ENCODE measurements at places on chromosomes 3 and 15.

GRCh38 chr3:14336749-14337598 lies 65.4 kb upstream of the SLC6A6 start:
- DNase-seq, result no peak

DNA sequence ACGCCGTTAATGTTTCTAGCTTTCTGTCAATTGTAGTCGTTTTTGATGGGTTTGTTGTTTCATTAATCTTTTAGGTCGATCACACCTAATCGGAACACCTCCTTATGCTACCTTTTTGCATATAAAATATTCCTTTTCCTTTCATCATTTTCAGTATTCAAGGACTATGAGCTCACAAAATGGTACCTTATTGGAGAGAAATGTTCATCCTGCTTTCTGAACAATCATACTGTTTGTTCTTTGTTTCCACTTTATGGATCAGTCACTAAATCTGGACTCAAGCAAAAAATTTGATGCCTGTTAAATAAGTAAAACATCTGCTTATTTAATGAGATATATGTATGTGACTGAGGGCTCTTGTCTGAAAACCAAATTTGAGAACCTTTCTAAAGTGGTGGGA lies 1.1 kb downstream of the KIF15 start:
- no peak for DNase-seq

DNA sequence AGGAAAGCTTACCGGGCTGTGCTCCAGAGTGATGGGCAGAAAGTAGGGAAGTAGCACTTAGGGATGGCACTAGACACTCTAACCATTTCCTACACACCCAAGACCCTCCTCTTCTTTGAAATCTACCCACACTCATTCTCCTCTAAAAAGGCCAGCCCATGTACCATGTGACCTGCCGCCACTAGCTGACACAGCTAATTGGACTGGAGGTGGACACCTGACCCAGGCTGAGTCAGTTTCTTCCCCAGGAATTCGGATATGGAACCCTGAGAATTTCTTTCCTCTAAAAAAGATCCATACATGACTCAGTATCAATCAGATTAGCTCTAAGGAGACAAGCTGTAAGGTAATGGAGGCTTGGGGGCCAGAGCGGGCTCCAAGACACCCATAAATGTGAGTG lies 60.1 kb downstream of the DCLK3 start:
- no peak for DNase-seq

- no peak for DNase-seq
Observed at GRCh38 chr15:74549816-74550215, 8.8 kb downstream of the ARID3B start.

- no peak for DNase-seq
Observed at GRCh38 chr3:171796625-171797264, 13.5 kb downstream of the PLD1 start.

- DNase-seq, result no peak
Observed at GRCh38 chr3:32376115-32376514, 15.5 kb upstream of the CMTM7 start.

DNA sequence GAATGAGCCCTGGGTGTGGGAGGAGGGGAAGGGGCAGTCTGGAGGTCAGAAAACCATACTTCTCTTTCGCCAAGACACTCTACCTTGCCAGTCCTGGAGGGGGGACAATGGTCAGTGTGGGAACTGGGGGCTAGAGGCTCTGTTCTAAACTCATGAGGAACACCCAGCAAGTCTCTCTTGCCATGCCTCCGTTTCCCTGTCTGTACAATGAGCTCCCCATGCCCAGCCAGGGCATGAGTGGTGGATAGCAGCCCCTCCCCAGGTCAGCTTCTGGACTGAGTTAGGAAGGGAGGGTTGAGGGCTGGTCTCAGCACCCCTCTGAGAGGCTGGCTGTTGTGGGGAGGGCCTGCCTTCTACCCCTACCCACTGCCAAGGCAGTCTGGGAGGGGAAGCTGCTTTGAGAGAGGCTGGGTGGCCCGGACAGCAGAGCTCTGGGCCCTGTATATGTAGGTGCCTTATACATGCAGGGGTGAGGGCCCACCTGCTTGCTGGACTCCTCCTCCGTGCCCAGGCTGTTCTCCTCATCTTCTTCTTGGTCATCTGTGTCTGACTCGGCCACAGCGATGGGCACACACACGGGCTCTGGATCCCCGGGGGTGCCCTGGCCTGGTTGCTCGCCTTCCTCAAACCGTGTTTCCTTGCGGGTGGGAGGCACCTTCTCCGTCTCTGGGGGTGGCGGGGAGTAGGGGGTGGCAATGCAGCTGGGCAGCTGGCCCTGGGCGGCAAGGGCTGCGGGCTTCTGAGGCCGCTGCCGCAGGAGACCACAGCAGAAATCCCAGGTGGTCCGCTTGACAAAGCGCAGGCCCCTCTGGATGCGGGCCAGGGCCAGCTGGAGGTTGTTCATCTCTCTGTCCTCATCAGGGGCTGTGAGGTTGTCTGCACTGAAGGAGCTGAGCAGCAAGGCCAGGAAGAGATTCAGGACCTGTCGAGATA lies 68.8 kb downstream of the SCN5A start:
- DNase-seq, result no peak

GRCh38 chr3:123298903-123299302 lies 97.2 kb downstream of the SEC22A start:
- DNase-seq, result no peak

DNA sequence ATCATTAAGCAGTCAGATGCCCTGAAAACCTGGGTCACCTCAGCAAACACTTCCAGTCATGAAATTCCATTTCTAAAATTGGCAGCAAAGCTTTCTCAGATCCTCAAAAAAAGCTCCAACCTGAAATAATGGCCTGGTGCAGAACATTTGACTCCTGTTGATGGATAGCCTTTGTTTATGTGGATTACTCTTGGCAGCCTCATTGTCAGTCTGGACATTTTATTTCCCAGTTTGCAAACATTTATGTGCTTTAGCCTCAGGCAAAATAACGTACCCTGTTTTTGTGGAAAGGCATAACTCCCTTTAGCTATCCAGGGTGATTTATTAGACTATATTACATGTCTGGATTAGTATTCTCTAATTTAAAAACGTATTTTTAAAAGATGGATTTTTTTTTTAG lies 53.9 kb downstream of the PXYLP1 start:
- no peak for DNase-seq

GRCh38 chr15:69668039-69668705 lies 215.6 kb downstream of the RPLP1 start:
- no peak for DNase-seq

GRCh38 chr3:111610612-111611054 lies 15.5 kb upstream of the ZBED2 start:
- DNase-seq, result no peak

- DNase-seq, result no peak
Observed at GRCh38 chr3:81274671-81275070, 486.8 kb downstream of the GBE1 start.

GRCh38 chr15:41474436-41474835 lies 19.2 kb upstream of the ITPKA start:
- no peak for DNase-seq

GRCh38 chr3:192408647-192409200 lies 318.6 kb downstream of the FGF12 start:
- no peak for DNase-seq

DNA sequence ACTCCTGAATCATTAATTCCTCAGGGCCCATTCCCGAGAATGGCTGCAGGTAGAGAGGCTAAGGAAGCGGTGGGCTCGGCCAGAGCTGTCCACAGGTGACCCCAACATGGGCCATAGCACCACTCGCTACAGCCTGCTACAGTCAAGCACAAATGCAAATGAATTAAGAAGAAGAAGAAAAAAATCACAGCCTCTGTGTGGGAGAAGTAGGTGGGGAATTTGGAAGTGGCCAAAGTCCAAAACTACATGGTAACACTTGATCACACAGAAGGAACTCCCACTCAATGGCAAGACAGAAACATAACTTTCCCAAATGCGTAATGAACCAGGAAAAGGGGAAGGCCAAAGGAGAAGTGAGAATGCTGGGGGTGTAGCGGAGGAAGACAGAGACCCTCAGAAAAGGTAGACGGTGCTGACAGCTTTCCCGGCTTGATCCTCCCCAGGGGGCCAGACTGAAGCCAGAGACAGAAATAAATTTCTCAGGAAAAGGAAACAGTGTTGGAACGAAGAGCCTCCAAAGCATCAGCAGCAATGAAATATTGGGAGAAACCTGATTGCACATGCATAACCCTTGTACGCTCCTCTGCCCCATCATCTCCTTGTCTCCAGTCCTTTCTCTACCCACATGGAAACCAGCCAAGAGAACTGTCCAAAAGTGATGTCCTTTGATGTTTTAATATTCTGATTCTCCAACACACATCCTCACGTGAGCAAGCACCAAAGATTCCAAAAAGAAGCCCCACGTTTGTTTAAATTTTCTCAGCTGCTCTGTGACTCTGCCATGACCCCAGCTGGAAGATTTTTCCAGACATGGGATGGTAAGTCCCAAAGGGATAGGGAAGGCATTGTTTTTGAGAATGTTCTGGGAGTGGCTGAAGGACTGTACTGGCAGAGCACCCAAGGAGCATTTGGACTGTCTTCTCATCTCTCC lies 107.6 kb downstream of the OXNAD1 start:
- DNase-seq, result no peak

DNA sequence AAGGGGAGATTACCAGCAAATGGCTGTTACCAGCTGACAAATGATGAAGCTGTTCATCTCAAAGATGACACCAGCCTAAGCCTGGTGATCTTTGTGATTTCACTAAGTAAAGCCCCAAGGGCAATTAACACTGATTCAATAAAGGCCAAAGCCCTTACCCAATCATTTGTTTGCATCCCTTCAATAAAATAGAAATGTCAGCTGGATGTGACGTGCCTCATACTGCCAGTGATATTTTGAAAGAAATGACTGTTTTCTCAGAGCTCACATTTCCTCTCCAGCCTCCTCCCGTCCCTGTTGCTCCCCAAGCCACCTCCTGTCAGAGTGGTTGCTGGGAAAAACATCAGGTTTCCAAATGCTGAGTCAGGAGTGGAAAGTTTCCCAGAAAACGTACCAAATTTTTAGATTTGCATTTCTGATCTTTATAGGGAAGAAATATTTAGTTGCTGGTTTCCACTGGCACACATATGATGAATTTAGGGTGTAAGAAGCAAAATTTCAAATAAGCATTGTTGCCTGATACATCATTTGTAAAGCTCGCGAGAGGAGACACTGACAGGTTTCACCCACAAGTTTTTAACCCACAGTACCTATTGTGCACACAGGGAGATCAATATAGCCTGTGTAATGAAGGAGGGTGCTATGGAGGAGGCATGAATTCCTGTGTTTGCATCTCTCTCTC lies 21.0 kb downstream of the C2CD4A start:
- no peak for DNase-seq

DNA sequence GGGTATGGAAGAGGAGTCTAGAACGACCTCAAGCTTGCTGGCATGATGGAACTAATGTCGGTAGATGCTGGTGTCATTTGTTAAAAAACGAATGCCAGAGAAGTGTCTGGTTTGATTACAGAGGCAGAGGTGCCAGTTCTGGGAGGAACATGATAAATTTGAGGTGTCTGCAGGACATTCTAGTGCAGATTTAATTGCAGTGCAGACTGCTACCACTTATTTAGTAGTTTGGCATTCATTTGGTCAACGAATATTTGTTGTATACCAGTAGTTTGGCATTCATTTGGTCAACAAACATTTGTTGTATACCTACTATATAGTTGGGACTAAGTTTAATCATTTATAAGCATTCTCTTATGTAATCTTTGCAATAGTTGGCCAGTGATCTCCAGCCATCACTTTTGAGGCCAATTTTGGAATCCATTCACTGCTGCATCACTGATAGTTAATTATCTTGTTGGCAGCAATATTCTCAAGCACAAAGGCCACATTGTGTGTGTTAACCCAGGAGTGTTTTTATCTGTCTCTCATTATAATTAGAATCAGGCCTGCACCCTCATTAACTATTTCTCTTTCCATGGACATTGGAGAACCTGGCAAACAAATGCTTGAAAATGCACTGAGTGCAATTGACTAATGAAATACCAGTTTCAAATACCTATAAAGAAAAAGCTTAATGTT lies 19.5 kb upstream of the TGFBR2 start:
- no peak for DNase-seq

- no peak for DNase-seq
Observed at GRCh38 chr3:17144665-17144993, 259.9 kb downstream of the PLCL2 start.

DNA sequence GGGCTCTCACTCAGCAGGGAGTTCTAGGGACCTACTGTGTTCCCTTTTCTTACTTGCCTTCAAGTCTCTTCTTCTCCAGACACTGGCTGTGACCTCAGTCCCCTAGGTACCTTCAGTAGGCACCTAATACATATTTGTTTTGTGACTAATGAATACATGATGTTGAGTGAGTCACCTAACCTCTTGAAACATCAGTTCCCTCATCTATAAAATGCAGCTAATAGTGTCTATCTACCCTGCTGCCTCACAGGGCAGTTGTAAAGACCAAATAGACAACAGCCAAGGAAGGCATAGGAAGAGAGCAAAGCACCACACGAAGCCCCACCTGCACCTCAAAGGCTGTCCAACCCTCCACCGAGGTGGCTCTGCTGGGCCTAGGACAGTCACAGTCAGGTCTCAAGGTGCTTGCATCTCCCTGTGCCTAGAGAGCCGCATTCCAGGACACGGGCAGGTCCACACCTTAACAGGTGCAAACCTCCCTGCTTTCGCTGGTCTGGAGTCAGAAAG lies 29.1 kb downstream of the DAPK2 start:
- peak; percentile 79 for DNase-seq

GRCh38 chr15:77808075-77808474 lies 175.4 kb upstream of the LINGO1 start:
- DNase-seq, result no peak

- no peak for DNase-seq
Observed at GRCh38 chr3:181703601-181704420, 7.9 kb upstream of the SOX2 start.

GRCh38 chr3:191425322-191425734 lies 35.6 kb upstream of the PYDC2 start:
- DNase-seq, result peak; percentile 53

DNA sequence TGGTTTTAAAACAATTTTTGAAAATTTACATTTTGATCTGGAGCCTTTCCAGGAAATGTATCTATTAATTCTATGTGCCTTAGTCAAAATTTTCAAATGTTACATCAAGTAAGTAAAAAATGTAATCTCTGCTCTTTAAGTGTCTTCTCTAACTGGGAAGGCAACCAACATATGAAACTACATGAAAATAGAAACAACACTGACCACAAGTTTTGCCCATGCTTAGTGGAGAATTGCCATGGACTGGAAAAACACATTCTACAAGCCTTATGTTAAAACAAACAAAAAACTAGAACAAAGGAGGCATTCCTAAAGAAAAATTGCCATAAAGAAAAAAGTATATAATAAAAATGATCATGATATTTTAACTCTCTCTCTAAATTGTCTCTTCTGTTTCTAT lies 75.9 kb upstream of the SPRED1 start:
- no peak for DNase-seq

DNA sequence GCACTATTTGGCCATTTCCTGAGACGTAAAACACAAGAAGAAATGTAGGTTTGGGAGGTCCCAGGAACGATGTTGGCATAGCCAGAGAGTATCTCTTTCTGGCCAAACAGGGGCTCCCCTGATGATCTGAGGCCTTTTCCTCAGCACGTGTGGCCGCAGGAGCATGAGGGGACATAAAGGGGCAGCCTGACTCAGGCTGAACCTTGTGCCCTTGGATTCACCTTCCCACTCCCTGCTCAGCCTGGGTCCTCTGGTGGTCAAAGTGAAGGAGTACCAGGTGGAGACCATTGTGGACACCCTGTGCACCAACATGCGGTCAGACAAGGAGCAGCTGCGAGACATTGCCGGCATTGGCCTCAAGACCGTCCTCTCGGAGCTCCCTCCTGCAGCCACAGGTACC lies 10.6 kb downstream of the CAND2 start:
- DNase-seq, result no peak

- DNase-seq, result no peak
Observed at GRCh38 chr15:60760646-60761504, 281.9 kb upstream of the ICE2 start.

Data from Panc1 (cell line).